ENCODE measurements at places on chromosomes 12 and 14. TPM values are rescaled to one million over a fixed set of nuclear protein-coding genes. Genes with fewer than 3 reads are reported as not detected.

P2RX2 gene
- not detected for total RNA-seq

TAS2R7 gene
- not detected for total RNA-seq

GNB3 gene
- 0.25 TPM for total RNA-seq

IFI27L1 gene
- total RNA-seq, result 13.0 TPM

EXOC3L4 gene
- not detected for total RNA-seq

CIDEB gene
- 2.4 TPM for total RNA-seq

LHX5 gene
- not detected for total RNA-seq

Data from dermis microvascular lymphatic vessel endothelial cell (primary cell).